M059J (cell line): ENCODE measurements at places on chromosomes 1 and 21.

- DNase-seq = no peak
Observed at GRCh38 chr1:77668924-77669449, 13.5 kb downstream of the ZZZ3 start.

DNA sequence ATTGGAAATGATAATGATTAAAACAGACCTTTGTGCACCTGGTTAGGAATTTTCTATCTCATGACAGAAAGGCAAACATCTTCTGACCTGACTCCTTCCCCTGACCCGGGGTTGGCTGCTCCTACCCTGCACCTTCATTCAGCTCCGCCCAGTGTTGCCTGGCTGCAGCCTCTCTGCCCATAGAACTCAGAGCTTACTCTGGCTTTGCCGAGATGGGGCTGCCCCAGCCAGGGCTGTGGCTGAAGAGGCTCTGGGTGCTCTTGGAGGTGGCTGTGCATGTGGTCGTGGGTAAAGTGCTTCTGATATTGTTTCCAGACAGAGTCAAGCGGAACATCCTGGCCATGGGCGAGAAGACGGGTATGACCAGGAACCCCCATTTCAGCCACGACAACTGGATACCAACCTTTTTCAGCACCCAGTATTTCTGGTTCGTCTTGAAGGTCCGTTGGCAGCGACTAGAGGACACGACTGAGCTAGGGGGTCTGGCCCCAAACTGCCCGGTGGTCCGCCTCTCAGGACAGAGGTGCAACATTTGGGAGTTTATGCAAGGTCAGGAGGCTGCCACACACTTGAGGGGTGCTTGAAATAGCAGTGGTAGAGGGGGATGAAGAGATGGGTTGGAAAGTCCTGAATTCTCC is at the start of gene DIO1:
TSS of gene DIO1 (plus strand) at position 189 of the 638 bp plus-strand sequence. CDS start at position 213, 24 bp downstream.
- DNase-seq = no peak

DNA sequence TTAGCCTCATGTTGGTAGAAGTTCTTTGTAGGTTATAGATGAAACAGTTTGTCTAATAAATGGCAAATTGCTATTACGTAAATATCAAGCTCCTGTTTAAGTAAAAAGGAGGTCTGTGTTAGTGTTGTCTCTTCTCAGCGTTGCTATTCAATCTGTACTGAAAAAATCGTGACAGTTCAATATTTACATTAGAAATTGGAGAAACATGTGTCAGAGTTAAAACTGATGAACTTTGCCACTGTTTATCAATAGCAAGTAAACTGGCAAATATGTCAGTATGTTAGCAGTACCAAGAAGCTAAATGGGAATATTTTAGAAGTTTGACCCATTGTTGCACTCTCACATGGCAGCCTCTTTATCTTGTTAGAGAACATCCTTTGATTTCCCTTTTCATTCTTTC is 218.5 kb downstream of the GPR52 start:
- no peak for DNase-seq

DNA sequence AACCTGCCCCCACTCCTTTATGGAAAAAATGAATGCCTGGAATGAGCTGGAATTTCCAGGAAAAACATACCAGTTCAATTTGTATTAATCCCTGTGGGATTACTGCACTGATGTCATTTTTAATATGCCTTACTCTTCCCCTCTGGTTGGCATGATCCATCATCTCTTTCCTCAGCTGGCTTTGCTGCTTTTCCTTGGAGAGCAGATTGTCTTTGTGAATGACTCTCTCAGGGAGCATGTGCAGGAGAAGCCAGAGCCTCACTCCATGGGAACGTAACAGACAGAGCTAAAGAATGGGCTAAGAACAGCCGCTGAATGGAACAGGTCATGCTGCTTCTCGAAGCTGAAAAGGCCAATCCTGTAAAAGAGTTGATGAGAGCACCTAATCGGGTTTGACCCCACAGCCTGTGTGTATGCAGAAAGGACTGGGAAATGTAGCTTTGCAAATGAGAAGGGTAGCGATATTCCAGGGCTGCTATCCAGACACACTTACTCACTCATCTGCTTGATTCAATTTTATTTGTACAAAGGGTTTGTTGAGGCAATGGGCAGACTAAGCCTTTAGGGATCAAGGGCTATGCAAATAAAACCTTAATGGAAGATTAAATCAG is 20.7 kb downstream of the PHC2 start:
- no peak for DNase-seq

DNA sequence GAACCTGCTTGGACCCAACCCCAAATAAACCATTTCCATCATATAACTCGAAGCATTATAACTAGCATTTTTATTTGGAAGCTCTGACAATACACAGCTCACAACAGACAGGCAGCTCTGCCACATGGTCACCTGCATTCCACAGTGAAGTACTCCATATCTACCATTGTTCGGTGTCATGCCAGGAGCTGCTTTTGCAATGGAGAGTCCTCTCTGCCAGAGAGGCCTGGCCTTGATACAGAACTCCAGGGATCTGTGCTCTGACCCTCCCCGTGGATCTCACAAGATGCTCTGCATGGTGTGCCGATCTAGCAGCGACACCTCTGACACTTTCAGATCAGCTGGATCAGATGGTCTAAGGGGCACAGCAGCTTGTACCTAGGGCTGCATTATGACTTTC is 109.6 kb downstream of the SYF2 start:
- DNase-seq = no peak

- peak; percentile 32 for DNase-seq
Observed at GRCh38 chr1:75087278-75087677, 46.9 kb upstream of the LHX8 start.
